ENCODE measurements at places on chromosomes 3 and 15.

GRCh38 chr3:139522421-139522820 is 17.1 kb downstream of the RBP1 start:
- DNase-seq = no peak

- DNase-seq = no peak
These were observed 372.3 kb upstream of the IL12A start for GRCh38 chr3:159616234-159616825.

- peak; percentile 45 for DNase-seq
These were observed 5.7 kb downstream of the VGLL4 start for GRCh38 chr3:11637901-11638458.

GRCh38 chr15:67927501-67928168 is 87.8 kb upstream of the RNU6-1 start:
- no peak for DNase-seq

- no peak for DNase-seq
These were observed 243.8 kb upstream of the TLE3 start for GRCh38 chr15:70341566-70341965.

DNA sequence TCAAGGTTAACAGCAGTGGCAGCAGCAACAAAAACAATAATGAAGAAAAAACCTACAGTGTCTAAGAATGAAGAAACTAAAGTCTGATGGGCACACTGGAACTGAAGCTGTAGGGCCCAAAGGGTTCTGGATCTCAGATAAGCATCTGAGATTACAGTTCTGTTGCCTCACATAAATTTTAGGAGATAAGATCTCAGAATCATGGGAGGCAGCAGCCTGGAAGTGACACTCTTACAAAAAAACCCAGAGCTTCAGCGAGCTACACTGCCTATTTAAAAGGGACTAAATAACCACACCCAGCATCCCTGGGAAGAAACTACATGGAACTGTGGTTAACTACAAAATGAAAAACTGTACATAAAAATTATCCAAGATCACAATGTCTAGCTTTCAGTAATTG is 61.2 kb downstream of the PLD1 start:
- no peak for DNase-seq

DNA sequence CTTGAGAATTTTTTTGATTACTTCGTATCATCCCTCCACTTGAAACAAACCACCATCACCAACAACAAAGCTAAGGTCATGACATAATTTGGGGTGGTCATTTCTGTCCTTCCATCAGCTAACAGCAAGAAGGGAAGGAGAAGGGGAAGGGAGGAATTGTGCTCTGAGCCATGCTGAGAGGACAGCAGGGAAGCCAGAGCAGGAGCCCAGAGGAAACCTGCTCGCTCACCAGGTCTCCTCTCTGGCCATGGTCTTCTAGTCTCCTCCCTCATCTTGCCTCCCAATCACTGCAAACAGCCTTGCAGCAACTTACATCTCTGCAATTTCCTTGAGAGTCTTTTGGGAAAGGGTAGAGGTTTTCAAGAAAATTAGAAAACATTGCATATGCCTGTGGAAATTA is 196.7 kb downstream of the SSR3 start:
- no peak for DNase-seq

DNA sequence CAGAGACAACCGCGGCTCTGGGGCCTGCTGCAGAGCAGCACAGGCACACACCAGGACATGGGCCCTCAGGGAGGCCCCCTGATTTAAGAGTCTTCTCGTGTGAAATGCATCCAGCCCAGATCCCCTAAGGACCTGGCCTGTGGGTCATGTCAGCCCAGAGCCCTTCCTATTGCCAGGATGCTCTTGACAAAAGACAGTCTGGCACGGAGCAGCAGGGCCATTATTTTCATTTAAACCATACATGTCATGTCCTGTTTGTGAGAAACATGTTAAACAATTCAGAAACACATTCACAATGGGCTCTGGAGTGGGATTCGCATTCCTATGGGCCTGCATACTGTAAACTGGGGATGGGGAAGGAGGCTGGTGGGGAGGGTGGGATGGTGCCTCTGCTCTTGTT is 367.4 kb upstream of the WNT5A start:
- DNase-seq = no peak

DNA sequence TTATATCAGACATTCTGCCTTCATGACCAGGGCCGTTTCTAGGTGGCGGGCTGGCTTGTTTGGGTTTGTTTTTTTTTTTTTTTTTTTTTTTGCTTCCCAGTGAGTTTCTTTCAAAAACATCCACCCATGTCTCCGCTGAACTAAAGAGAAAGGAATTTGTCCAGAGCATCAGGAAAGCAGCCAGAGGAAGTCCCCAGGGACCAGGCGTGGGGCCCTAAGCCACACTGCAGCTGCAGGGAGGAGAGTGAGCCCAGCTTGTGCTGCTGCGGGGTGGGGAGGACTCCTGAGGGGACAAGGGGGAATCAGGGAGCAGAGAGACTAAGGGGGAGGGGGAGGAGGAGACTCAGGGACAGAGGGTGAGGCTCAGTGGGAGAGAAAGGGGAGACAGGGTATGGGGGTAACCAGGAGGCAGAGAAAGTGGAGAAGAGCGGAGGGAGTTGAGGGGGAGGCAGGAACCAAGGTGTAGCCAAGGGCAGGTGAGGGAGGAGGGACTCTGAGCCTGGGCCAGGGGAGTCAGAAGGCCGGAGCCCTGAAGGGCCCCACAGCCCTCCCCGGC is 49.5 kb downstream of the CYP11A1 start:
- DNase-seq = peak; percentile 35

GRCh38 chr3:27594096-27594690 is 110.0 kb upstream of the SLC4A7 start:
- DNase-seq = no peak
